ENCODE measurements at places on chromosomes 3 and 15. TPM values are rescaled to one million over a fixed set of nuclear protein-coding genes. Genes with fewer than 3 reads are reported as not detected.

The WDR72 gene
- not detected for total RNA-seq

The CHST2 gene
- 2.5 TPM for total RNA-seq

The SPESP1 gene
- 3.0 TPM for total RNA-seq

The SLC22A14 gene
- total RNA-seq = not detected

The STOML1 gene
- total RNA-seq = 12.4 TPM

The RNU6-1 gene
- total RNA-seq = not detected

The USF3 gene
- total RNA-seq = 10.9 TPM

GRCh38 chr3:26753095-26753494 lies 130.5 kb downstream of the LRRC3B start:
- no peak for DNase-seq
- H3K4me3 ChIP-seq = no peak overlapping the region
- H3K27me3 ChIP-seq = no peaks in the 10 kb centered on the region
- H3K4me1 ChIP-seq = no peaks in the 10 kb centered on the region

DNA sequence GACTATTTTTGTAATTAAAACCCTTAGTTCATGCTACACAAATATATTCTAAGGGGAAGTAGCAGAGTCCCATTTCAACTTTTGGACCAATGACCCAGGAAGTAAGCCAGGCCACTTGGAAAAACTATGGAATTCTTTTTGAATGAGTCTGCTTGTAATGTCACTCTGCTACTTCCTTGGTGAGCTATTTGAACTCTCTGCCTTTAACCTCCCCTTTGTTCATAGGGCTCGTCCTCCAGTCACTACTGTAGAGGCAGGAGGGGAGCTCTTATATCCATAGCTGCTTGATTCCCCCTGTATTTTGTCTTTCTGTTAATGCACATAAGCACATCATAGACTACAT lies 119.6 kb downstream of the UACA start:
- no peaks in the 10 kb centered on the region for H3K36me3 ChIP-seq
- H3K4me1 ChIP-seq = no peaks in the 10 kb centered on the region
- H3K27ac ChIP-seq = no peak overlapping the region
- no peak for DNase-seq

DNA sequence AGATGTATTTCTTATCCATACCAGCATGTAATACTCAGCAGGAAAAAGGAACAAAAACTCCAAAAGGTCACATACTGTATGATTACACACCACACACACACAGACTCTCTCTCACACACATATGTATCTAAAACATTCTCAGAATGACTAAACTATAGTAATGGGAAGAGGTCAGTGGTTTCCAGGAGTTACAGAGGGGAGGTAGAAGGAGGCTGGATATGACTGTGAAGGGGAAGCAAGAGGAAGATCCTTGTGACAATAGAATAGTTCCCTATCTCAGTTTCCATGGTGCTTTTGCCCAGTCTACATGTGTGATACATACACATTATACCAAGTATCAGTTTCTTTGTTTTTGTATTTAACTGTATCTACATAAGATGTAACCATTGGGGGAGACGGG lies 190.1 kb downstream of the IL5RA start:
- DNase-seq = no peak
- no peaks in the 10 kb centered on the region for H3K36me3 ChIP-seq
- H3K27me3 ChIP-seq = no peaks in the 10 kb centered on the region

- H3K4me3 ChIP-seq = no peak overlapping the region
- no peaks in the 10 kb centered on the region for H3K27me3 ChIP-seq
- peaks cover 9% of the 10 kb centered on the region for H3K4me1 ChIP-seq
- no peak for DNase-seq
- H3K36me3 ChIP-seq = no peaks in the 10 kb centered on the region
Measured at GRCh38 chr3:86958534-86958933, 32.4 kb downstream of the VGLL3 start.

- H3K4me1 ChIP-seq = no peaks in the 10 kb centered on the region
- no peaks in the 10 kb centered on the region for H3K36me3 ChIP-seq
- H3K27me3 ChIP-seq = no peaks in the 10 kb centered on the region
- H3K4me3 ChIP-seq = no peak overlapping the region
- DNase-seq = no peak
Measured at GRCh38 chr3:60645801-60646200, 605.5 kb downstream of the FHIT start.

DNA sequence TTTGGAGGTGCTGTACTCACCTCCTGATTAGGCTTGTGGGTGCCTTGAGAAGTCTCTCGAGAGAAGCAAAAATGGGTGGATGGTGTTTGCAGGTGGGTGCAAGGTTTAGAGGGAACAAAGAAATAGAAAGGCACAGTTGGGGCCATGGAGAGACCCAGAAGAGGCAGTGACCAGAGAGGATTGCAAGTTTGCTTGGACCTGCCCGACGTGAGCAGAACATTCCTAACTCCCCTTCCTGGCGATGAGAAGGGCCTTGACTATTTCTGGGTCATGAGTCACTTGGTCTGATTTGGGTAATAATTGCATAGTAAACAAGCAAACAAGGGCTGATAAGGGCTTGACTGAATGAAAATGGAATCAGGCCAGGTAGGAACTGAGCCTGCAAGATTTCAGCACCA lies 7.0 kb upstream of the CTSH start:
- H3K27ac ChIP-seq = no peak overlapping the region
- H3K4me1 ChIP-seq = peaks cover 8% of the 10 kb centered on the region
- no peaks in the 10 kb centered on the region for H3K36me3 ChIP-seq
- H3K4me3 ChIP-seq = no peak overlapping the region
- DNase-seq = no peak

DNA sequence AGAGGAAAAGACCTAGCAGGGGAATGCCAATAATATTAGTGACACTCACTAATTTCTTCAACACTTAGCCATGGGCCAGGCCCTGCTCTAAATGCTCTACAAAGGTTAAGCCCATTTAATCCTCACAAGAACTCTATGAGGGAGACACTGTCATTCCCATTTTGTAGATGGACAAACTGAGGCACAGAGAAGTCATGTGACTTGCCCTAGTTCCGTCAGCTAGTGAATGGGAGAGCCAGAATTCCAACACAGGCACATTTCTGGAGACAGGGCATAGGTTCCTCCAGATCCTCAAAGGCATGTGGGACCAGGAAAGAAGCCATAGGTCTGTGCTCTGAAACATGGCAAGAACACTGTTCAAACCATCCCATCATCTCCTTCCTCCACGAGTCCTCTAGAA lies 31.5 kb downstream of the LOXL1 start:
- H3K36me3 ChIP-seq = no peaks in the 10 kb centered on the region
- no peak for DNase-seq
- H3K27ac ChIP-seq = no peak overlapping the region
- no peaks in the 10 kb centered on the region for H3K27me3 ChIP-seq
- peaks cover 14% of the 10 kb centered on the region for H3K4me1 ChIP-seq

DNA sequence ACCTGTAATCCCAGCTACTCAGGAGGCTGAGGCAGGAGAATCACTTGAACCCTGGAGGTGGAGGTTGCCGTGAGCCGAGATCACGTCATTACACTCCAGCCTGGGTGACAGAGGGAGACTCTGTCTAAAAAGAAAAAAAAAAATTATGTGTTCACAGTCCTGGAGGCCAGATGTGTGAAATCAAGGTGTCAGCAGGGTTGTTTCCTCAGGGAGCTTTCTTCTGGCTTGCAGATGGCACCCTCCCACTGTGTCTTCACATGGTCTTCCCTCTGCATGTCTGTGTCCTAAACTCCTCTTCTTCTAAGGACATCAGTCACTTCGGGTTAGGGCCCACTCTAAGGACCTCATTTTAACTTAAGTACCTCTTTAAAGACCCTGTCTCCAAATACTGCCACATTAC lies 56.1 kb upstream of the UBE2E1 start:
- no peaks in the 10 kb centered on the region for H3K27me3 ChIP-seq
- no peak for DNase-seq
- H3K4me3 ChIP-seq = no peak overlapping the region

DNA sequence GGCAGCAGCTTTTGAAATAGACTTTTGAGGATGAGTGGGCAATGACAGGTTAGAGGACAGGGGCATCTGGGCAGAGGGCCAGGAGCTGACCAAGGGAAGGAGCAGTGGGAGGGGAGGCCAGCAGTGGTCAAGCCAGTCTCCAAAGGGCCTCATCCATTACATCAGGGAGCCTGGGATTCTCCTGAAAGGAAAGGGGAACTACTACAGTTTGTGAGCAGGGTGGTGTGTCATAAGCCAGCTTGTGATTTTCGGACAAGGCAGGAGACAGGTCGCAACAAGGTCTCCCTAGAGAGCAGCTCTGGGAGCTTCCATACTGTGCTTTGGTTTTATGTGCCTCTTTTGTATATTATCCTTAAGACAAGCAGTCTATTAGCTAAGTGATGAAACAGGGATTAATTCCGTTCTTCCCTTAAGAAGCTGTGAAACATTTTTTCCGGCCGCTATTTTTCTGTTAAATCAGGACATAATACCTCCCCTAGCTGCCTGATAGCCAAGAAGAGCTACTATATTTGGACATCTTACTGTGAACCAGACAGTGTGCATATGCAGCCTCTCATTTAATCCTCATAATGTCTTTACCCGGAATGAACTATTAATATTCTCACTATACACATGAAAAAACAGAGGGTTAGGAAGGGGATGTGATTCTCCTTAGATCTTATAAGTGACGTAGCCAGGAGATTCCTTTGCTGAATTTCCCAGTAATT lies 46.4 kb downstream of the C2CD4B start:
- no peak overlapping the region for H3K4me3 ChIP-seq
- peak overlapping the region; percentile 92 for H3K27ac ChIP-seq
- H3K36me3 ChIP-seq = no peaks in the 10 kb centered on the region
- H3K4me1 ChIP-seq = peaks cover 35% of the 10 kb centered on the region
- DNase-seq = peak; percentile 49

DNA sequence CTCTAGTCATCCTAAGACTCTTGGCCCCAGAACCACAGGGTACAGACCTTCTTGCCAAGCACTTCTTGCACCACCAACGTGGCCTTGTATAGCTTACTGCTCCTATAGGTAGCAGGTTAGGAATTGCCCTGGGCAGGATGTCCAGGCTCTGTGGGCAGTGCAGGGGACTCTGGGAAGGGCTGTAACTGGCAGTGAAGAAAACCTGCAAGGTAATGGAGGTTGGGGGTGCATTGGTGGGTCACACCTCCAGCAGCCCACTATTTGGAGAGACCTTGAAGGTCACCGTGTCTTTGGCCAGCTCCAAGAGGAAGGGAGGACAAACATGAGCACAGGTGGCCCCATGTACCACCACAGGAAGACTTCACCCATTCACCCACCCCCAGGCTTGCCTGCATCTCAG lies 21.3 kb upstream of the XYLB start:
- H3K27ac ChIP-seq = no peak overlapping the region
- DNase-seq = no peak
- no peak overlapping the region for H3K4me3 ChIP-seq
- no peaks in the 10 kb centered on the region for H3K36me3 ChIP-seq
- H3K27me3 ChIP-seq = no peaks in the 10 kb centered on the region

All from endothelial cell of umbilical vein (primary cell).